ENCODE measurements at places on chromosomes 3 and 15.

DNA sequence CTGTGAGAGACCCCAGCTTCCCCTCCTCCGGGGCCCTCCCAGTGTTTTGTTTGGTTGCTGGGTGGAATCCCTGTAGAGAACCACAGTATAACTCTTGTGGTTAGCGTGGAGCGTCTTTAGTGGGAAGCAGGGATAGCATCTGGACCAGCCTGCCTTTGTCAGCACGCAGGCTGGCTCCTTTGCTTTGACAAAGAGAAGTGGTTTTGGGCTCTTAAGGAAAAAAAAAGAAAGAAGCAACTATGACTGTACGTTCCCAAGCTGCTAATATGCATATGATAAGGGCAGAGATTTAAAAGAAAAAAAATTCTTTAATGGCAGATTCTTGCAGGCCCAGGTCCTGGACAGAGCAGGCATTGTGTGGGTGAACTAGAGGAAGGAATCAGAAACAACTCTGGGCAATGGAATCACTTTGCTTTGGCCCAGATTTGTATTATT lies 340.8 kb upstream of the CTDSPL start:
- no peak for DNase-seq

DNA sequence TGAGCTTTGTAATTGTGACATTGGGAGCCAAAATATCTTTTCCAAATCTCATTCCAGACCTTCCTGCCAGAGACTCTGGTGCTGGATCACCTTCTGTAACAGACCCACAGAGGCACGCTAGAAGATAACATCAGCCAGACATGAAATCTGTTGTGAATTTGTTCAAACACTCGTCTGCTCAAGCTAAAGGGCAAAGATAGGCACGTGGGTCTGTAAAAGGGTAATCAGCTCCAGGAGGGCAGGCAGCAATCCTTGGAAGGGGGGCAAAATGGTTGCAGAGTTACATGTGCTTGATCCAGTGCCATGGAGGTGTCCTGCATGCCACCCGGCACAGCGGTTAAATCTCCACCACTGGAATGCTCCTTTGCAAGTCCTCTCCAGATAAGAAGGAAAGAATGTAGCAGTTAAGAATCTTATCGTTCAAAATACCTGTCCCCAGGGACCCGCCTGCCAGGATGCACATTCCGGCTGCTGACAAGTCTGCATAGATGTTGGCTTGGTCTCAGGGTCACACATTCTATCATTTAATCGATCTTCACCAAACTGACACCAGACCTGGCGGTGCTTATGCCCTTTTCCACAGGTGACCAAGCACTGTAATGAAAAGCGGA lies 74.8 kb downstream of the ADAMTS9 start:
- DNase-seq, result no peak

GRCh38 chr3:42061713-42062380 lies 29.3 kb upstream of the TRAK1 start:
- no peak for DNase-seq

- no peak for DNase-seq
Measured at GRCh38 chr15:56249092-56249491, 5.4 kb upstream of the RFX7 start.

DNA sequence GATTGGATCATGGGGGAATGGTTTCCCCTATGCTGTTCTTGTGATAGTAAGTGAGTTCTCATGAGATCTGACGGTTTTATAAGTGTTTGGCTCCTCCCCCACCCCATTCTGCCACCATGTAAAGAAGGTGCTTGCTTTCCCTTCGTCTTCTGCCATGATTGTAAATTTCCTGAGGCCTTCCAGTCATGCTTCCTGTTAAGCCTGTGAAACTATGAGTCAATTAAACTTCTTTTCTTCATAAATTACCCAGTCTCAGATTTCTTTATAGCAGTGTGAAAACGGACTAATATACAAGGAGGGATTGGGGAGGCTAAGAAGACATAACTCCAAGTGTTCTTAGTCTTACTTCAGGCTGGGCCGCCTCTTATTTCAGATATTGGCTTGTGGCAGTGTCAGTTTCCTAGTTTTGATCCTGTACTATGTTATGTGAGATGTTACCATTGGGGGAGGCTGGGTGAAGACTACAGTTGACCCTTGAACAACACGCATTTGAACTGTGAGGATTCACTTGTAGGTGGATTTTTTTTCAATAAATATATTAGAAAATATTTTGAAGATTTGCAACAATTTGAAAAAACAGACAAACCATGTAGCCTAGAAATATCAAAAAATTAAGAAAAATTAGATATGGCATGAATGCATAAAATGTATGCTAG lies 44.9 kb downstream of the NMD3 start:
- no peak for DNase-seq

DNA sequence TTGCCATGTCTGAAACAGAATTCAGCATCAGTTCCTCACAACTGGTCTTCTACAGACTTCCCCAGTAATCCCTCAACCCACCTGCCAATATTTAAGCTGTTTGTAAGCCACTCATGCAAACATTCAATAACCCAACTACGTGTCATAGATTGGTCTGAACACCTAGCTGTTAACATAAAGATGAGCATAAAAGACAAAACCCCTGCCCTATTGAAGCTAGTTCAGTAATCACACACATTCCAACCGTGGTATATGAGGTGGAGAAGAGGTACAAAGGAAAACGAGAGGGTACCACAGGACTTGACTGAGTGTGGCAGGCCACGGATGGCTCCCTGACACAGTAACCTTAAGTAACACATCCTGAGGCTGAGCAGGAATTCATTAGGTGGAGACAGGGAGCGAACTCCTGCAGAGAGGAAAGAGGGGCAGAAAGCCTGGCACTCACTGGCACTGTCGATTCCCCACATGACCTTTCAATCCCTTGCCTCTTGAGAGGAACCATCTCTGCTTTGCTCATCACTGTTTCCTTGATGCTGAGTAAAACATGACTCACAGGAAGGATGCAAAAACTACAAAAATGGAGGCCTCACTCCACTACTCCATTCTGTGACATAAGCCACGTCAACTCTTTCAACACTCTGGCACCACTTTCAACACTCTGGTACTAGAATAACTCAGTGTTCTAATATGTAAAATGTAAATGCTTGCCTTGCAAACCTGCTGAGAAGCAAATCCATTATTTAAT lies 31.3 kb downstream of the RPN1 start:
- DNase-seq, result no peak

Data from germinal center (tissue), 1 donor.